ENCODE measurements at places on chromosomes 1 and 21.

GRCh38 chr1:12616709-12617373, 1.2 kb downstream of the DHRS3 start:
- DNase-seq, result no peak

GRCh38 chr1:226826479-226827261, 43.7 kb upstream of the PSEN2 start:
- DNase-seq, result no peak

DNA sequence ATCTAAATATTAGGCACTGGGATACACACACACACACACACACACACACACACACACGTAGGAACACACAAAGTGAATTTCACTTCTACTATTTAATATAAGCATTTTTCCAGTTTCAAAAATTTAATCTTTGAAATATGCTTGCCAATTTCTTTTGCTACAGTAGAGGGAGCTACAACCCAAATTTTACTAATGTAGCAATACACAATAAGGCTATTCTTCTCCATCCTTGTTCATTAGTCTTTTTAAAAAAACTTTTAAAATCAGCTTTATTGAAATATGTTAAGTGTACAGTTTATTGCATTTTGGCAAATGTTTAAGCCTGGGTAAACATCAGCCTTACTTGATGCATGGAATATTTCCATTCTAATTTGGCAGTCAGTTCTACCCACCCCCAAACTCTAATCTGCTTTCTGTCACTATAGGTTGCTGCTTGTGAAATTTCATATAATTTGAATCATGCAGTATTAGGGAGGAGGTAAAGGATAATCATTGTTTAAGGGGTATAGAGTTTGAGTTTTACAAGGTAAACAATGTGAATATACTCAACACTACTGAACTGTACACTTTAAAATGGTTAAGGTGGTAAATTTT, 93.0 kb upstream of the TENT5C start:
- peak; percentile 42 for DNase-seq

- no peak for DNase-seq
These were observed 128.2 kb downstream of the GALNT2 start for GRCh38 chr1:230195199-230195598.

- no peak for DNase-seq
These were observed 41.0 kb downstream of the LMX1A start for GRCh38 chr1:165315481-165315880.

GRCh38 chr1:96520579-96520947, 201.0 kb upstream of the PTBP2 start:
- DNase-seq, result peak; percentile 43

- peak; percentile 99 for DNase-seq
These were observed 1.2 kb downstream of the NIPAL3 start for GRCh38 chr1:24416666-24417391.

DNA sequence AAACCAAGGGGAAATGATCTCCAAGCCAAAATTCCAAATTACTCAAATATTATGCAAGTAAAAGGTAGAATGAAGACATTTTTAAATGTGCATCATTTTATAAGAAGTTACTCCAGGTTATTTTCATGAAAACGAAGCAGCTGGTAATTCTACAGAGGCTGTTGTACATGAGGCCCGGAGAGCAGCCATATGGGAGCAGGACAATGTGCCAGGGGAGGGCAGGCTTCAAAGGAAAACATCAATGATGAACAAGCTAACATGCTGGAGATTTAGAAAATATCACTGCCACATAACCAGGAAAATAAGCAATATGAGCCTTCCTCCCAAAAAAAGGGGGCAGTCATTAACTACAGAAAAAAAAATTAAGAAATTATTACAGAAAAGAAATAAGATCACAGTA, 109.1 kb downstream of the TIAM1 start:
- DNase-seq, result no peak

- peak; percentile 5 for DNase-seq
These were observed 6.3 kb downstream of the ZBTB8B start for GRCh38 chr1:32470991-32471694.

- no peak for DNase-seq
These were observed 56.8 kb upstream of the ABCG1 start for GRCh38 chr21:42161956-42162681.

DNA sequence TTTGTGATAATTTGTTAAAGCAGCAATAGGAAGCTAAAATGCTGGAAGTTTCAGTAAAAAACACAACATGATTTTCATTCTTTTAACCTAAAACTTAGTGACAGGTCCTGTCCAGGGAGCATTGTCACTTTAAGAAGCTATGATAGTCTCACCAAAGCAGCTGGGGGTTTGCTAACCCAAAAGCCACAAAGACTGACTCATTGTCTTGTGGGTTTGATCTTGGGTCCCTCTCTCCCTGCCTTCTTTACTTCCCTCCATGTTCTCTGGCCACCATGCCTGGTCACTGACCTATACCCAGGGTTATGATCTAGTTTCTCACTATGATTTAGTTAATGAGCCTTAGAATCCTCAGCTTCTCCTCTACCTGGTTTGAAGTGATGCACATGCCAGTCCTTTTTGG, 213.5 kb upstream of the PTGFR start:
- peak; percentile 69 for DNase-seq

DNA sequence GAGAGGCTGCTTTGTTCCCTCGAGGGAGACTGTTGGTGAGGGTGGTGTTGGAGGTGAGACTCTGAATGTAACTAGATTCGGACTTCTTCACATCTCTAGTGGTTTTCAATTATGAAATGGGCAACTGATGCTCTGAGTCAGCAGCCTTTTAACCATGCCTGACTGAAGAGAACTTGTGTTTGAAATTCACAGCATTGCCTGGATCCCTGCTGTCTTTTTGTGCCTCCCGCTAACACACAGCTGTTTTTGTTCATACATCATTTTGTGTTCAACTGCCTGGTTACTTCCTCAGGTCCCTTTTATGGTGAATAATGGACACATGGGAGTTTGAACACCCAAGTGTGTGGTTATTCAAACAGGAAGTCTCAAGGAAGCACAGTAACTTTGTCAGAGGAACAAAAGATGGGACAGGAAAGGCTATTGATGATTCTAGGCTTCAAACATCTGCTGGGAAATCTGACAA, 16.8 kb downstream of the LAMC1 start:
- peak; percentile 85 for DNase-seq

GRCh38 chr1:225608014-225608796, 44.7 kb downstream of the ENAH start:
- DNase-seq, result no peak

GRCh38 chr1:166673722-166674121, 165.6 kb upstream of the POGK start:
- DNase-seq, result no peak

DNA sequence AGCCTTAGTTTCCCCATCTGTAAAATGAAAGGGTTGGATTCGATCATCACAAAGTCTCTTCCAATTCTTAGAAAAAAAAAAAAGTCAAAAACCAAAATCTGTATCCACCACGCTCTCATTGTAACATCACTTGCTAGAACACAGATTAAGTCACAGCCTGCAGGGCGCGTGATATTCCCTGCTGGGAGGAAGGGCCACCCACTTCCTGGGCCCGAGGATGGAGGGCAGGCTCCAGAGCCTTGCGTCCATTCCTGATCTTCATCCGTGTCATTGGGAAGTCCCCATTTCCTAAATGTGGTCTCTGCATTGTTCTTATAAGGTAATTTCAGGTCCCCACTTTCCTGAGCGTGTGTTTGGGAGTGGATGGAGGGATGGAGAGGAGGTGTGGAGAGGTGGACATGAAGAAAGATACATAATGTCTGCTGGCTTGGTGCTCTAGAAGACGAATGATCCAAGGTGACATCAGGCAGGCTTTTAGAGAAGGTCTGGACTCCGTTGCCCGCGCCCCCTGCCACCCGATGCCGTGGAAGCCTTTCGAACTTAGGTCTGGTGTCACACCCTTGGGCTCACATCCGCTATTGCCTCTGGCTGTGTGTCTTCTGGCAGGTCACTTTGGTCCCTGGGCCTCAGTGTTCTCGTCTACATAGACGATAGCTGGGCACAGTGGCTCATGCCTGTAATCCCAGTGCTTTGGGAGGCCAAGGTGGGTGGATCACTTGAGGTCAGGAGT, 56.1 kb downstream of the ATP5PO start:
- no peak for DNase-seq

GRCh38 chr1:156694690-156694962, 10.8 kb downstream of the CRABP2 start:
- DNase-seq, result no peak

DNA sequence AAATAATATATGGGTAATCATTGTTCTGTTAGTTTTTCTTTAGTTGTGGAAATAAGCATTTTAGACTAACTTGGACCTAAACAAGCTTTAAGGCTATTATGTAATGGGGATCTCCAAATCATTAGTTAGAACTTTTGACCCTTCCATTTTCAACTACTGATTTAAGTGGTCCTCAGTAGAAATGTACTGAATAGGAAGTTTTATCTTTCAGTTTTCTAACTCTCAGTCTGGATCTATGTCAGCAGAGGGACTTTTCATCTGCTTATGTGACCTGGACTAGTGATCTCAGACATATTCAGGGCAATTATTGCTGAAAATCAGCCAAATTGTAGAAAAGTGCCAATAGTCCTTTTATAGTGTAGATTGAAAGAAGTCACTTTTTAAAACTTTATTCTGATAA, 56.0 kb downstream of the SASS6 start:
- no peak for DNase-seq

GRCh38 chr1:92125204-92125603, 45.1 kb downstream of the BTBD8 start:
- no peak for DNase-seq

DNA sequence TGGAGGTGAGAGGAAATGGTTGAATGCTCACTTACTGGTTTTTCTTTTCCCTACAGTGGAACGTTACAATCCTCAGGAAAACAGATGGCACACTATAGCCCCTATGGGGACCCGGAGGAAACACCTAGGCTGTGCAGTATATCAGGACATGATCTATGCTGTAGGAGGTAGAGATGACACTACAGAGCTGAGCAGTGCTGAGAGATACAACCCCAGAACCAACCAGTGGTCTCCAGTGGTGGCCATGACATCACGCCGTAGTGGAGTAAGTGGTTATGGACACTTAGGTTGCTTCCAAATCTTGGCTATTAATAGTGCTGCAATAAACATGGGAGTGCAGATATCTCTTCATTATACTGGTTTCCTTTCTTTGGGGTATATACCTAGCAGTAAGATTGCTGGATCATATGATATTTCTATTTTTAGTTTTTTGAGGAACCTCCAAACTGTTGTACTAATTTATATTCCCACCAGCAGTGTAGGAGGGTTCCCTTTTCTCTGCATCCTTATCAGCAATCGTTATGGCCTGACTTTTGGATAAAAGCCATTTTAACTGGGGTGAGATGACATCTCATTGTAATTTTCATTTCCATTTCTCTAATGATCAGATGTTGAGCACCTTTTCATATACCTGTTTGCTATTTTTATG, 48.8 kb upstream of the DARS2 start:
- DNase-seq, result no peak

GRCh38 chr1:45870500-45870899, 67.1 kb downstream of the MAST2 start:
- DNase-seq, result no peak

- DNase-seq, result no peak
These were observed 3.6 kb downstream of the NHLH2 start for GRCh38 chr1:115837341-115837739.

GRCh38 chr1:243447347-243447746, 191.5 kb downstream of the SDCCAG8 start:
- DNase-seq, result peak; percentile 67

GRCh38 chr1:209412036-209412435, 171.5 kb upstream of the CAMK1G start:
- no peak for DNase-seq

DNA sequence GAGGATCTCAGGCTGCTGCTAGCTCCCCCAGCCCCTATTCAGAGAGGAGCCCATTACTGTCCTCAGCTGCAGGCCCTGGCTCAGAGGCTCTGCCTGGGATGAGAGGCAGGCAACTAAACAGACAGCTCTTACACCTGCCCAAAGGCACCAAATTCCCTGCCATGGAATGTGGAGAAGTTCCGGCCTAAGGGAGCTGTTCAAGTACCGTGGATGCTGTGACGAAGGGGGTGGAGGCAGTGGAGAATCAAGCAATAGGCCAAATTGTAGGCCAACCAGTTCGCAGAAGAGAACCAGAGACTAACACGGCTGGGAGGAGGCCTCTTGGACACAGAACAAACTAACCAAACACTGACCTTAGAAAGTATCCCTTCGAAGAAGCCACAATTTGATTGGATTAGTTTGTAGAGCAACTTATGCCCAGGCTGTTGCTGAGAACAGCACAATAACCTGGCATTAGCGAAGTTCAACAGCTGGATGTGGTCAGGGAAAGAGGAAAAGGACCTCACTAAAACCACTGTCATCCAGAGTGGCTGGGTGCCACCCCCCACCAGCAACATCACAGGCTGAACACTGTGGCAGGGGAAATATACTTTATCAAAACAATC, 3.6 kb downstream of the C1orf174 start:
- no peak for DNase-seq

DNA sequence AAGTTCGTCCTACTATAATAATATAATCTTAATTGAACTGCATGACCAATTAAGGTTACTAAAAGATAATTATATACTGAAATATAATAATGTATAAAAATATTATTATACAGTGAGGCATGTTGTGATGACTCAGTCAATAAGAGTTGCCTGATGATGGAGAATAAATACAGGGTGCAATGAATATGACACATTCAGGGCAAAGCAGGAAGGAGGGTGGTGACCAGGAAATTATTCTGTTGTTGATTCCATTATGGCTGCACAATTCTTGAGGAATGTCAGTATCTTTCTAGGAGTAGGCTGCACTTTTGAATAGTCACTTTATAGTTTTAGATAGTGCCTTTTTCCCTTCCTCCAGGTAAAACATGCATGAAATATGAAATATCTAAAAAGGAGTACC, 46.4 kb upstream of the RGS21 start:
- DNase-seq, result no peak

DNA sequence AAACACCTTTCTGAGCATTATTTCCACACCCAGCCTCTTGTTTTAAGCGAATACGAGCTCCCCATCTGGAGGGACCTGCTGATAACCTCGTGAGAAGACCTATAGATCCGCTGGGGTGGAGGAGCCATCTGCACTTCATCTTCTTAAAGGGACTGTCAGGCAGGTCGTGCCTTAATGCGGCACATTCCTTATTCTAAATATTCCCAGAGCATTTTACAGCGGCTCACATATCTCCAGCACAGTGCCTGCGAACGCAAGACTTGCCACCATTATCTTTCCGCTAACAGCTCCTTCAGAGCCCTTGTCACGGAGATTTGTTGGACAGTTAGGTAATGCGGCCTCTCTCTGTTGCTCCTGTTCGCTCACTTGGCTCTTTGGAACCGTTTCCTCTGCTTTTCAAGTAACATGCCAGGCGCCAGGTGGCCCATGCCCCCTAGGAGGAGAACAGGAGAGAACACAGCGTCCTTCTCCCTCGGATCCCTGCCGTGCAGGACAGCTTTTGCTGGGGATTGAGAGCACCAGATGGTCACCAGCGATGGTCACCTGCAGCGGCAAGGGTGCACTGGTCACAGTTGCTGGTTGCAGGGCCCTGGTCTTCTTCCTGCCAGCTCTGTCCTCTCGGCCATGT, 162.4 kb downstream of the PGBD5 start:
- DNase-seq, result no peak

DNA sequence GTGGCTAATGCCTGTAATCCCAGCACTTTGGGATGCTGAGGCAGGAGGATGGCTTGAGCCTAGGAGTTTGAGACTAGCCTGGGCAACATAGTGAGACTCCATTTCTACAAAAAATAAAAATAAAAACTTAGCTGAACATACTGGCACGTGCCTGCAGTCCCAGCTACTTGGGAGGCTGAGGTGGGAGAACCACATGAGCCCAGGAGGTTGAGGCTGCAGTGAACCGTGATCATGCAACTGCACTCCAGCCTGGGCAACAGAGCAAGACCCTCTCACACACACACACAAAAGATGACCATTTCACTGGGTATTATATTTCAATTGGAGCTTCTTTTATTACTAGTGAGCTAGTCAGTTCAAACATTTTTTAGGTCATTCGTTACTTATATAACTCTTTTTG, 116.9 kb upstream of the SLC35F3 start:
- no peak for DNase-seq

All from mesenchymal stem cell (in vitro differentiated cells and primary cell).